ENCODE measurements at places on chromosomes 6 and 20.
A peak's percentile ranks its signal among the peaks of the same experiment; 100 is the strongest.

DNA sequence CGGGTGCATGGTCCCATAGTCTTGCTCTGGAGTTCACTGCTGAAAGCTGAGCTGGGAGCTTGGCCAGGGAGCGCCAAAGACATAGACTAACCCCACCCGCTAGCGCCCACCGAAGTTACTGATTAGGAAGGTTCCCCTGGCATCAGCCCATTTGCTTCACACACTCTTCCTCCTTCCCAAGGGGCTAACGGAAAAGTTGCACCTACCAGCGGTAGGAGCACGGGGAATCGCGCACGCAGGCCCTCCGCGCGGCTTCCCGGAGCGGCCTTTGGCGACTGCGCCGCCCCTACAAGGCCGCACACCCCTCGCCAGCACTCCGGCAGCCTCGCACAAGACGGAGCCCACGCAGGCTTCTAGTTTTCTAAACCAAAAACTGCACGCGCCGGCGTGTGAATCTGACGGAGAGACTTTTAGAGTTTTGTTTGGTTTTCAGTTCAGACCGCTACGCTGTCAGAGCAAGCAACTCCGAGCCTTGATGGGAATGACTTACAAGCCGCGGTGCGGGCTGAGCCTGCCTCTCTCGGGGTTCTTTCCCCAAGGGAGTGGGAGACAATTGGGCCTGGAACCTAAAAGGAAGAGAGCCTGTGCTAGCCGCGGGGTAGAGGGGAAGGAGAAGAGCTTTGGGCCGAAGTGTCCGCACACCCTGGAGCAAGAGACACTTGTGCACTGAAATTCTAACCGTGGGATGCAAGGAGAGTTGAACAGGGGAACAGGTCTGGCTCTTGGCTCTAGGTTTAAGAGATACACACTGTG, 891 bp upstream of the POU3F2 start:
- peak; percentile 59 for DNase-seq

GRCh38 chr6:34205466-34205865, 31.2 kb upstream of the HMGA1 start:
- DNase-seq: peak; percentile 29

GRCh38 chr6:154909821-154910220, 85.3 kb upstream of the TIAM2 start:
- DNase-seq: no peak

DNA sequence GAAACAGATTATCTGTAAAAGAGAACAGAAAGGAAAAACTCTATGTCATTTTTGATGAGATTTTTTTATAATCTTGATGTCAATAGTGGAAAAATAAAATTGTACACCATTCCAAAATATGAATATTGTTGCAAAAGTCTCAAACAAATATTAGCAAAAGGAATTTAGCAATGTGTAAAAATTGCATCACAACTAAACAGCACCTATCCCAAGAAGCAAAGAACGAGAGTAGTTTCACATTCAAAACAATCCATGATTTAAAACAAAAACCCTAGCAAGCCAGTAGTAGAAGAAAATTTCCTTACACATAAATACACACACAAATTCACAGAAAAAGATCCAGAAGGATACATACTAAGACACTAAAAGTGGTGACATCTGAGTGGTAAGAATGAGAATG, 38.4 kb downstream of the LCA5 start:
- DNase-seq: peak; percentile 4
